ENCODE measurements at places on chromosomes 7 and 10.

- DNase-seq, result no peak
These were observed 228.5 kb downstream of the BBS9 start for GRCh38 chr7:33357846-33358245.

- DNase-seq, result no peak
These were observed 1.6 kb downstream of the P4HA1 start for GRCh38 chr10:73094986-73095480.

GRCh38 chr7:132766660-132767059 lies 190.4 kb upstream of the PLXNA4 start:
- DNase-seq, result no peak

DNA sequence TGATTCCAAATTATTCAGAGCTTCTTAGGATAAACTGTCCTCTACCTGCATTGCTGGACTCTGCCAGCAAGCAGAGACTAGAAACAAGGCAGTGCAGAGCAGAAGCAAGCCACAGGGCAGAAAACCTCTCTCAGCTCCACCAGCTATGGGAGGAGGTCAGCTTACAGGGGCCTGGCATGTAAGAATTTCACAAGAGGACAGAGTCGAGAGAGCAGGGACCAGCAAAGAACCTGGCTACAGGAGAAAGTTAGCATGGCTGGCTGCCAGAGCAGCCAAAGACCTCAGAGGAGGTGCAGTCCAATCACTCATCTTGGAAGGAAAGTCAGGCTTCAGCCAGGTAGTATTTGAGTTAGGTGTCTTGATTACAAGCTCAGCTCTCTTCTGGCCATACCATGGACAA lies 62.9 kb downstream of the ENO4 start:
- DNase-seq, result no peak

DNA sequence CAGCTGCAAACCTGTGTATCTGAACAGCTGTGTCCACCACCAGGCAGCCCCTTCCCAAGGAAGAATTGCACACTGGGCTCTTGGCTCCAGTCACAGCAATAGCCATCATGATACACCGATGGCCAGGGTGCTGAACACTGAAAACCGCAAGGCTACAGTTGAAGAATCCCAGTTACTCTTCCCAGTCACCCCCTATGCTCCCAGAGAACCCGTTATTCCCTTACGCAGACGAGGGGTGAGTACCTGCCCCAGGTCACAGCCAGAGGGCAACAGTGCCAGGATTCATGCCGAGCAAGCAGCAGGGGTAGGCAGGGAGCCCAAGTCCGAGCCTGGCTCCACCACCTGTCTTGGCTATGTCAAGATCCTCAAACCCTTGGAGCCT lies 57.8 kb downstream of the RASGEF1A start:
- no peak for DNase-seq

DNA sequence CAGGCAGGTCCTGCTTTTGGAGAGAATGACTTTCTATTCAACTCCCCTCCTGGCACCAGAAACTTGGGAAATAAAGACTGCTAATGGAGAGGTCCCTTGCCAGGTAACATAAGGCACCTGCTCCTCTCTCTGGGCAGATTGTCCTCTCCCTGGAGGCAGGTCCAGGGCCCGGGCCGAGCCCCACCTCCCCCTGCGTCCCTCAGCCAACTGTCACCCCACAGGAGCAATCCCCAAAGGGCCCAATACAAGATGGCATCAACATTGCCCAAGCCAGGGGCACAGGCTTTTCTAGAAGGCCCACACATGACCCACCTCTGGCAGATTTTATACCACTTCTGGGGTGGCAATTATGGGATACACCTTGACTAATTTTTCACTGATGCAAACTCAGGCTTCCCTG lies 145.2 kb downstream of the HERPUD2 start:
- DNase-seq, result no peak

- DNase-seq, result no peak
These were observed 896 bp upstream of the GNG11 start for GRCh38 chr7:93920496-93921182.

DNA sequence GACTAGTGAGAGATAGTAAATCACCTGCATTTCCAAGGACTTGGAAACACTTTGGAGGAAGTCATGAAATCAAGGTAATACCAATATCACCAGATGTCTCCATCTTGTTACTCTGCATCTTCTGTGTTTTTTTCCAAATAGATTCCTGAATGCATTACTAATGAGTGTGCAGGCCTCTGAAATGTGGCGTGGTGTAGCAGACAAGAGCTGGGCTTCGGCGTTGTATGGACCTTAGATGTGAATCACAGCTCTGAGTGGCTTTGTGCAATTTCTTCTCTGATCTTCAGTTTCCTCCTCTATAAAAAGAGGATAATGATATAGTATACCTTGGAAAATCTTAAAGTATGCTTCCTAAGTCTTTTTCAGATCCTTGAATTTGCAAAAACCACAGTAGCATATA lies 9.6 kb upstream of the MYPN start:
- no peak for DNase-seq

- DNase-seq, result peak; percentile 53
These were observed 18.0 kb downstream of the STX1A start for GRCh38 chr7:73701357-73701995.

- DNase-seq, result no peak
These were observed 121.0 kb upstream of the TBX20 start for GRCh38 chr7:35374858-35375257.

- no peak for DNase-seq
These were observed 7.8 kb downstream of the NPS start for GRCh38 chr10:127556916-127557315.

DNA sequence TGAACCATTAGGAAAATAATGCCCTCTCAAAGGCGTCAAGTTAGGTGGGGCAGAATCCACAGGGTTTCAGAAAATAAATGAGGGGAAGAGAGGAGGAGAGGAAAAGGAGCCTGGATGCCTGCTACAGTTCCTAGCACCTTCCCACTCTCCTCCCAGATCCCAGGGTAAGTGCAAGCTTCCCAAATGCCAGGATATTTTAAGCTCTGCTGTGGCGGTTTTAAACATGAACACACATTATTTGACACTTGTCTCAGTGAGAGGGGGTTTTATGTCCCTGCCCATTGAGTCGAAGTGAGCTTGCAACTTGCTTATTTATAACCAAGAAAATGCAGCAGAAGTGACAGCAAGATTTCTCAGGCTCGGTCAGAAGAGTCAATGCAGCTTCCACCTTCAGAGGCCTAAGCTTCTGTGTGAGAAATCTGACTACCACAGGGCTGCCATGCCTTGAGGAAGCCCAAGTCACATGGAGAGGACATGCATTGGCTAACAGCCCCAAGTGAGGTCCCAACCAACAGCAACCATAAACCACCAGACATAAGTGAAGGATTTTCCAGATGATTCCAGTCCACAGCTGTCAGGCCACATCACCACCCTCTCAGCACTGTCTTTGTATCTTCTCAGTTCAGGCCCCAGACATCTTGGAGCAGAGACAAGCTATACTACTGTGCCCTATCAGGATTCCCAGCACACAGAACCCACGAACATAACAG lies 17.9 kb upstream of the BMPER start:
- DNase-seq, result no peak

DNA sequence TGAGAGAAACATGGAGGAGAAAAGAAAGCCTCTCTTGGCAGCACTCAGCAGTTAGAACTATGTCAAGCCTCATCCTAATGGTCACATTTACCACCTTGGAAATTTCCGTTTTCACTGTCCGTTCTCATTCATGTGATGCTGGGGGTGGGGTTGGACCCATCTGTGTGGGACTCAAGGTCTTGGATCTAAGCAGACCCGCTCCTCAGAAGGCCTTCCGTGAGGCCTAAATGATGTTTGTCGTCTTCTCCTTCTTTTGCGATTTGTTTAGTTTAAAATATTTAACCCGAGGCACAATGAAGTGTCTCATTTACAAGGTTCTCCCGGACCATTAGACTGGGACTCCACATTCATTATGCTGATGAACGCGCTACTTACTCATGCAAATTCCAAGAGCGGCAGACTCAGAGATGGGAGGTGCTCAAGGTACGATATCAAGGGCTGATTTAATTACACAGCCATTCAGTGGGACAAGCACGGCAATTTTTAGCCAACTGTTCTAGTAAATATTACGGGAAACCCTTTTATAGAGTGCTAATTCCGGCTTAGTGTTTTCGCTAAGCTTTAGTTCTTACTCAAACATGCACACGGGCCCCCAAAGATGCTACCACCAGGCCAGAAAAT lies 109.1 kb upstream of the EFCAB10 start:
- DNase-seq, result no peak

DNA sequence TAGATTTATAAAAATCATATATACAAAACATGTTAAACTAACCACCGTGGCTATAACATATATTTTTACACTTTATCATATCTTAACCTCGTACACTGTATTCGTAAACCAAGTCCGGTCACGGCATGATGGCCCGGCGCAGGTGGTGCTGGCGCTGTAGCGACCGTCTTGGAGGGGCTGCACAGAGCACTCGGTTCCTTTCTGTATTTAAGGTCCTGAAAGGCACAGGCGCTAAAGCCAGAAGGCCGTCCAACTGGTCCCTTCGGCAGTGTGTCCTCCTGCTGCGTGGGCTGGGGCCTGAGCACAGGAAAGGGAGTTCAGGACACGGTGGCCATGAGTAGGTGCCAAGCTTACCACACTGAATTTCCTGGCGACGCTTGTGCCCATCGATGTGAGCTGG lies 33.8 kb downstream of the AMZ1 start:
- DNase-seq, result no peak

DNA sequence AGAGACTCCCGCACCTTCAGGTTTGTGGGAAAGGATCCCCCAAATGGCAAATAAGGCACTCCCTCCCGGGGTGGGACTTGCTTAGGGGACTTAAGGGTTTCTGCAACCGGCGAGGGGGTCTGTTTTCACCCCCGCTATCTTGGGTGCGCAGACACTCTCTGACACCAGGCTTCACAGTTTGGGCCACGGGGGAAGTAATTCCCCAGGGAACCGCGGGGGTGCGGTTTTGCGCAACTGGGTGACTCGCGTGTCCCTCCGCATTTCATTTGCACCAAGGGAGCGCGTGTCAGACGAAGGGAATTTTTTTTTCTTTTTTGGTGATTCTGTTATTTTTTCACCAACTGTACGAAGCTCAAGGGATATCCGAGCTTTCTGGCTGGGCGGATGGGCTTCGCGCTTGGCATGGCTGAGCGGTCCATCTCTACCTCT lies 1.7 kb downstream of the GRM8 start:
- DNase-seq, result no peak

DNA sequence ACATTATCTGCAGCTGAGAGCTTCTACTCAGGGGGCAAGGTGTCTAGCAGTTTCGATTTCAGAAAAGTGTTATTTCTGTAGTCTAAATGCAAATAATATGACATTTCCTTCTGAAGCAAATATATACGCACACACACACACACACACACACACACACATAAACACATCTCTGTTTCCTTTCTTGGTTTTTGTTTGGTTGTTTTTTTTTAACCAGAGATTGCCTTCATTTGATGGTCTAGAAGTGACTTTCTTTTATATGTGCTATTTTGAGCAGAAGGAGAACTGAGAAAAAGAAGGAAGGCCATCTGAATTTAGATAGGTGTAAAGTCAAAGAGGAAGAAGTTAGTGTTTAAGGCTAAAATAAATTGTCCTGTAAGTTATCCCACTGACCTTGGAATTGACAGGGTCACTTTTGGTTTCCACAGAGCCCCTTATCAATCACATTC lies 142.2 kb downstream of the TRIL start:
- DNase-seq, result no peak

DNA sequence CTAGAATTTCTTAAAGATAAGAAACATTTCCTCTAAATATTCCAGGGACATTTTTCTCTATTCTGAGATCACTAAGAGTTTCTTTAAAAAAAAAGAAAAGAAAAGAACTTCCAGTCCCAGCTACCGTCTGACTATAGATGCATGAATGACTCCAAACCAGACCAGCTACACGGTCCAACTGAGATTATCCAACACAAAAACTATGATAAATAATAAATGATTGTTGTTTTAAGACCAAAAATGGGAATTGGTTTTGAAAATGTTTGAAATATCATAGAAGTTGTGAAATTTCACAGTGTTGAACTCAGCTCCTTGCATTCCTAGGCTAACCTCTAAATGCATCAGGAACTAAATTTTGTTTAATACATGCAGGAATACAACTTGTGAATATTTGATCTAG lies 1619.6 kb upstream of the LRRTM3 start:
- DNase-seq, result no peak

DNA sequence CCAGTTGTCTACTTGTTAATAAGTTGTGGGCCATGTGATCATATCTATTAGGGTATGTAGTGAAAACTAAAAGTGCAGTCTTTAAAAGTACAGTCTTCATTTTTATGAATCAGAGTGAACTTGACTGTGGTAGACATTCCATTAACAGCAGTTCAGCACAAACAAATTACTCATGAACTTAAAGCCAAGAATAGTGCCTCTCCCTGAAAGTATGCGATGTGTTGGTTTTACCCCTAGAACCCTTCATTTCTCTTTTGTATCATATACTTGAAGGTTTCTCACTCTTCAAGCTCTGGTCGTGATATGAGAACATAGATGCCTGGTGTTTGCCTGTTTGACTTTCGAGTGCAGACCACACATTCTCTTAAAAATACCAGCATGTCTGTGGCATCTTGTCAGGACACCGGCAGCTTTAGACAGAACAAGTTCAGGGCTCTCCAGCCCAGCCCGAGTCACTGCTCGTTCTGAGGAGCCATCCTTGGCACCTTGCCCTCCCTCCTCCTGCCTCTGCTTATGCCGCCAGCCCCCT lies 159.3 kb downstream of the LCOR start:
- no peak for DNase-seq

- no peak for DNase-seq
These were observed 82.6 kb upstream of the ZMIZ1 start for GRCh38 chr10:78985973-78986818.

GRCh38 chr7:68613405-68613804 lies 984.9 kb upstream of the AUTS2 start:
- no peak for DNase-seq

- no peak for DNase-seq
These were observed 68.9 kb downstream of the PLCE1 start for GRCh38 chr10:94062611-94063010.

GRCh38 chr7:83259064-83259463 lies 96.4 kb upstream of the PCLO start:
- no peak for DNase-seq

DNA sequence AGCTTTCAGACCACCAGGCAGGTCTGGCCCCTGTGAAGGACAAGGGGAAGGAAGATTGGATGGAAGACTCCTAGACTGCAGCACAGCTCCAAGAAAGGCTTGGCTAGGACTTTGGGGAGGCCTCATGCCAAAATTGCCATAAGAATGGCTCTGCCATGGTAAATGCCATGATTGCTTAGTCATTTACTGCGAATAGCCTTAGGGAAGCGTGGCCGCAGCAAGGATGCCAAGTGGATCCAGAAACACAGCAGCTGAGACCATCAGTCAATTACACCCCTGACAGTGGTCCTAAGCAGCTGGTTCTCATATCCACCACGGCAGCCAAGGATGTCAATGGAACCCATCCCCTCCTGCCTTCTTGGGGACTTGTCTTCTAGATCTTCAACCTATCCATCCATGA lies 88.2 kb upstream of the AUTS2 start:
- no peak for DNase-seq

- DNase-seq, result no peak
These were observed 12.8 kb upstream of the WIPF3 start for GRCh38 chr7:29793507-29793906.

GRCh38 chr10:43106256-43107091 lies 29.6 kb downstream of the RET start:
- DNase-seq, result no peak

Data from activated naive CD4-positive, alpha-beta T cell treated with Interleukin-2 at 50 U/mL for 16 hours (primary cell).